NCI-H2029 (cell line): ENCODE measurements at places on chromosomes 2 and 18.

DNA sequence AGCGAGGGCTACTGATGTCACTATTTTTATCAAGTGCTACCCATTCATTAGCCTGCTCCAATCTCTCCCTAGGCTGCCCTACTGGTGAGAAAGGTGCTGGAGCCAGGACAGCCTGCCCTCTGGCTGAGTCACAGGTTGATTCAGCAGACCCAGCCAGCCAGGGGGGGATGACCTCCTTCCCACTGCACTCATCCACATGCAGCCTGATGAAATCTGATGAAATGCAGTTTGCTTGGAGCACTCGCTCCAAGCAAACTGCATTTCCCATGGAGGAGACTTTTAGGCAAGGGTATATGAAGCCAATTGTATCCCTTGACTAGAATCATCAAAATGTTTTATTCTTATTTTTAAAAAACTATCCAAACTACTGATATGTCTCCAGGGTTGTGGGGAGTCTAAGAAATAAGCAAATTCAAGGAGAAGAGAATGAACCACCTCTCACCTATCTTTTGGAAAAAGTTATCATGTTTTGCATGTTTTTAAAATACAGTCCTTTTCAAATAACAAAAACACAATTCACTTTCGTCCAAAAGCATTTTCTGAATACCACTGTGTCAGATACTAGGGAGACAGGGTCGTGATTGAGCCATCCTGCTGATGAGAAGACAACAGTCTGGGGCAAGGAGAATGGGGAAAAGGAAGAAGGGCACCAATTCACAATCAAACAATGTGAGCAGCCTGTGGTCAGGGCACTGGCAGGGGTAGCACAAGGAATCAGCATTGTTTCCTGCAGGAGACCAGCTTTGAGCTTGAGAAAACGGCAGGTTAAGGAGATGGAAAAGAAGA is 128.3 kb downstream of the AFF3 start:
- no peak for DNase-seq

- no peak for DNase-seq
Measured at GRCh38 chr2:104616856-104617255, 237.1 kb upstream of the POU3F3 start.

DNA sequence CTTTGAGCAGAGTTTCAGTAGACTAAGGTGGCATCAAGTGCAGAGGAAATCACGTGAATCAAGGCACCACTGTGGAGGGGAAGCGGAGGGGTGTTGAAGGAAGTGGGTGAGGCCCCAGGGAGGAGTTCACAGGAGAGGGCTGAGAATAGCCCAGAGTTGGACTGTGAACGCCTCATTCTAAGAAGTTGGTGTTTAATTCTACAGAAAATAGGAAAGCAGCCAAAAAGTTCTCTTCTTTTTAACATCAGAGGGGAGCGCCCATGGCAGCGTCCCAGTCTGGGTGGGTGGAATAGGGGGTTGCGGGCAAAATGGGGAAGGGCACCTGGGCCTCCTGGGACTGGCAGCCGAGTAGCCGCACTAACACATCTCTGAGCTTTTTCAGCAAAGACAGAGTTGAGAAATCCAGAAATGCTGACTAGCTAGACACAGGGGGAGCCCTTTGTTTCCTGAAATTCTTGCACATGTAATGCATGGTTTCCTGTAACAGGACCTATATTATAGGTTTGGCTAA is 97.0 kb downstream of the NEB start:
- DNase-seq: no peak

DNA sequence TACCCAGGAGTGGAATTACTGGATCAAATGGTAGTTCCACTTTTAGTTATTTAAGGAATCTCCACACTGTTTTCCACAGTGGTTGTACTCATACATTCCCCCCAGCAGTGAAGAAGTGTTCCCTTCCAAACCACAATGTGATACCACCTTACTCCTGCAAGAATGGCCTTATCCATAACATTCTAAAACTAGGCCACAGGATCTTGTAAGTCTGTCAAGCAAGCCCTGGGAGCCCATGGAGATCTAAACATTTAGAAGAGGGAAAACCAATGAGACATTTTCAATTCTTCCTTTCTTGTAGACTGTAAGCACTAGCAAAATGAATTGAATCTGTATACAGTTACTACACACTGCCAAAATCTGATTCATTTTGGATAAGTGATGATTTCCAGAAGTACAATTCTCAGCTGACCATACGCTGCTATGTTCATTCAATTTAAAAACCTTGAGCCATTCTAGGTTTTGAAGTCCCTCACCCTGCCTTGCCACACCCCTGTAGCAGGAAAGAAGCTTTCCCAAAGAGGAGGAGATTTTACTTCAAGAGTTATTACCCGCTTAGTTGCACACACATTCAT is 149.1 kb downstream of the SLC8A1 start:
- no peak for DNase-seq

DNA sequence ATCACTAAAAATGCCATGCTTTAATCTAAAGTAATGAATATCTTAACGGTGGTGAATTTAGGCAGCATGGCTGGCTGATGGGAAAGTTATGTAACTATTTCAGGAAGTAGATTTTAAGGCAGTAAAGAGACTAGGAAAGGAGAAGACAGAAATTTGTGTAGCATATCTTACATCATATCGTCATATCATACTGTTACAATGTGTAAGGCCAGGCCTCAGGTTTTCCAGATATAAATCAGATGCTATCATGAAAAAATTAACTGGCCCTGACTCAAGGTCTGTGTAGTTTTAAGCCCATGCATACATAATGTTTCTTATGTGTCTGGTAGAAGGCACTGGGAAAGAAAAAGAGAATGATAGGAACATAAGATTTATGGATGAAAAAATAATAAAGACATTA is 8.9 kb upstream of the FAP start:
- no peak for DNase-seq

DNA sequence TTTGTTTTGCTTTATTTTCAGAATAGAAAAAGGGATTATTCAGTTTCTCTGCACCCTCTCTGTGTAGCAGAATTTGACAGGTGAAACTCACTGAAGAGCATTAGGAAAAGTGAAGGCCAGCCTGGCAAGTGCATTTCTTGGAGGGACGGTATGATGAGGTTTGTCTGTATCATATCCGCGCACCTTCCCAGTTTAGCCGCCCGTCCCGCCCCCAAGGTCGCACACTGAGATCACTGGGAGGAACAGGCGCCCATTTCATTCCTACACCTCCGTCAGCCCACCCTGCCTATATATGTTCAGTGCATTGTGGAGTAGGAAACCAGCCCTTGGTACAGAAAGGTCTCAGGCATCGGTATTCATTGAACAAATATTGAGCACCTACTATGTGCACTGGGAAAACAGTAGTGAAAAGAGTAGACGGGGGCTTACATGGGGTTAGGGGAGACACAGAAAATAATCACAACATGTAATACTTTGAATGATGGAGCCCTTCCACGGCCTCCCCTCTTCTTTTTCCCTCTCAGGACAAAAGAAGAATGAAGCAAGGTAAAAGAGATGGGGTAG is 678 bp upstream of the FECH start:
- no peak for DNase-seq

DNA sequence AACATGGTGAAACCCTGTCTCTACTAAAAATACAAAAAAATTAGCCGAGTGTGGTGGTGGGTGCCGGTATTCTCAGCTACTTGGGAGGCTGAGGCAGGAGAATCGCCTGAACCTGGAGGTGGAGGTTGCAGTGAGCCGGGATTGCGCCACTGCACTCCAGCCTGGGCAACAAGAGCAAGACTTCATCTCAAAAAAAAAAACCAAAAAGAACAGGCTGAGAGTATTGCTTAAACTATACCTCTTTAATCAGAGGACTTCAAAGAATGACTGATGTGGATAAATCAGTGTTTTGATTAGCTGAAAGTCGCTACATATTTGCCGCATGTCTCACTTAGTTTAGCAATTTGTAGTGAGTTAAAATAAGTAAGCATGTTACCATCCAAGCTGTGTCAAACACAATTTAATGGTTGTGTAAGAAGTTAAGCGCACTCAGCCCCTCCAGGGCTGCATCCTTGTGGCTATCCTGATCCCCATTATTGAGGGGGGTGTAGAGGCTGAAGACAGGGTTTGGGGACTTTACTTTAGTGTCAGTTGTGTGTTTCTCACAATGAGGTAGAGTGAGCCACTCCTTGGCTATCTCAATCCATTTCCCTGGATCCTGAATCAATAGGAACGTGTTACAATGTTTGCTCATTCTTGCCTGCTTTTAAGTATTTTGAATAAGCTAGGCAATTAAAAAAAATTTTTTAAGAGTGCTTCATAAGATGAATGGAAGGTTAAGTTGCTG is 11.0 kb upstream of the FARP2 start:
- no peak for DNase-seq
